ENCODE measurements at places on chromosomes 2 and 18. TPM values are rescaled to one million over a fixed set of nuclear protein-coding genes. Genes with fewer than 3 reads are reported as not detected.

DNA sequence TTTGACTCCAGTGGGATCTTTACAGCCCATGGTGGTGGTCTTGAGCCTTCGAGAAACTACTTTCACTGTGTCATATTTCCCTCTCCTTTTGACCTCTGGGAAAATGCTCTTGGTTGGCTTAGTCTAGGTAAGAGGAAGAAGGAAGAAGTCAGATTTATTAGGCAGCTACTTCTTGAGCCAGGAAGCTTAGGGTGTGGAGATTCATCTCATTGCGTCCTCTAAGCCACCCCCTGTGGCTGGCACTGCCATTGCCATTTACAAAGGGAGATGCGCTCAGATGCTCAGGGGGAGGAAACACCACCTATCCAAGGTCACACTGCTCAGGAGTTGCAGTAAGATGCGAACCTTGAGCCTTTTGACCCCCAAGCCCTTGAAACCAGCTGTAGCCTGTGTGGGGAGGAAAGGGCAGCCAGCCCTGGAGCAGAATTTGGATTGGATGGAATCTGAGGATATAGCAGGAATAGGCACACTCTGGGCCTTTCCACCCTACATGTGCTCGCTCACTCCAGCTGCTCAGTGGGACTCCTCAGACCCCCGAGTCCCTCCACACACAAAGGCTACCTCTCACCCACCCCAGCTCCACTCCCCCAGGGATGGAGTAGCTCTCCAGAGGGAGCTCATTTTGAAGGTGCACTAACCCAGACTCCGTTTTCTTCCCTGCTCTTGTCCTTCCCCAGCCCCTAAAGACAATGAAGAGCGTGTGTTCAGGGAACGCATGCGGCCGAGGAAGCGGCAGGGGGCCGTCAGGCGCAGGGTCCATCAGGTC, 321.3 kb upstream of the EPAS1 start:
- no peak for DNase-seq

DNA sequence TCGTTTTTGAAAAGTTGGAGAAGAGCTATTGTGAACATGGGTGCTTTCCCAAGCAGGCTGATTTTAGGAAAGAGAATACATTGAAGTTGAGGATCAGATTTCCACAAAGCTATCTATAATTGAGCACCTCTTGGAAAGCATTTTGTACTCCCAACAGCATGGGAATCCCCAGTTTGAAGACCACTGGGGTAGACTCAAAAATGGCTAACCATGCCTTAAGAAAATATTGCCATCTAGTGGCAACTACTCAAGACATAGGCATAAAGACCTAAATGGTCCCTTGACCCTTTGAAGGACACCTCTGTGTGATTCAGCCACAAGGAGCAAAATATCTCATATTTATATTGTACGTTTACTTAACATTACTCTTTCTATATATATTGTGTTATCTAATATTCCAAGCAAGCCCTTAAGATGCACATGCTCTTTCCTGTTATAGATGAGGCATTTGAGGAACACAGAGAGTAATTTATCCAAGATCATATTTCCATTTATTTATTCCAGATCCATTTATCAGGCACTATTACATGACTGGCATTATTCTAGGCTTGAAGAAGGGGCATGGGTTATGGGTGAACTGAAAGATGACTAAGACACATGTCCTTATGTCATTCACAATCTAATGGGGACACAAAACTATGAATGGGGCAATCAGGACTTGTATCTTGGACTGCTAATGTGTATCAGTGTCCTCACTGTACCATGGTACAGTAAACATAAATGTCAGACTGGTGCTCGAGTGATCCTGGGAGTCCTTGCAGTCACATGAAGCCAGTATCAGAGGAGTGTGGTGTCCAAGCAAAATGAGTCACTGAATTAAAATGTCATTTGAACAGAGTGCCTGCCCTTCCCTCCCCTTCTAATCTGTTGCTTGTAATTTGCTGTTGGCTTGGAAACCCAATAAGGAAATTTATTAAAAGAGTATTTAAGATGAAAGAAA, 121.0 kb upstream of the XPO1 start:
- no peak for DNase-seq

GRCh38 chr2:126059379-126059778, 596.6 kb upstream of the GYPC start:
- no peak for DNase-seq

DNA sequence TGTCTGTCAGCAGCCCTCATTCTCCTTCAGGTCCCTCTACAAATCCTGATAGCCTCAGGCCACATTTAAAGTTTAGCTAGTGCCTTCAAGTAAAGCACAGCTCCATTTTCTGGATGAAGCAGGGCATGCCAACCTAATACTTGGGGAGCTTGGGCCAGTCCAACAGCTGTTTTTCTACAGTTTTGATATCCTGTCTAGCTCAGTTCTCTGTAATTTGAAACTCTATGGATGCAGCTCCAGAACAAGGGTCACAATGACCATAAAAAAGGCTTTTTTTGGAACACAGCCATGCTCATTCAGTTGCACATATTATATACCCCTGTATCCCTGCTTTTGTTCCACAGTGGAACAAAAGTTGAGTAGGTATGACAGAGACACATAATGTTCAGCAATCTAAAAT, 373.5 kb downstream of the SUCLG1 start:
- DNase-seq = no peak

DNA sequence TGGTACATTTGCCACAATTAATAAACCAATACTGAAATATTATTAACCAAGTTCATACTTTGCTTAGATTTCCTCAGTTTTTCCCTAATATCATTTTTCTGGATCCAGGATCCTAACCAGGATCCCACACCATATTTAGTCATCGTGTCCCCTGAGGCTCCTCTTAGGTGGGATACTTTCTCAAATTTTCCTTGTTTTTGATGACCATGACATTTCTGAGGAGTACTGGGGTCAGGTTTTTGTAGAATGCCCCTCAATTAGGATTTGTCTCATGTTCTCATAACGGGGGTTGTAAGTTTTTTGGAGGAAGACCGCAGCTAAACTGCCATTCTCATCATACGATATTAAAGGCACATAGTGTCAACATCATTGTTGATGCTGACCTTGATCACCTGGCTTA, 15.5 kb upstream of the ERCC3 start:
- no peak for DNase-seq

- no peak for DNase-seq
These were observed 133.1 kb downstream of the SEPTIN10 start for GRCh38 chr2:109480486-109481195.

DNA sequence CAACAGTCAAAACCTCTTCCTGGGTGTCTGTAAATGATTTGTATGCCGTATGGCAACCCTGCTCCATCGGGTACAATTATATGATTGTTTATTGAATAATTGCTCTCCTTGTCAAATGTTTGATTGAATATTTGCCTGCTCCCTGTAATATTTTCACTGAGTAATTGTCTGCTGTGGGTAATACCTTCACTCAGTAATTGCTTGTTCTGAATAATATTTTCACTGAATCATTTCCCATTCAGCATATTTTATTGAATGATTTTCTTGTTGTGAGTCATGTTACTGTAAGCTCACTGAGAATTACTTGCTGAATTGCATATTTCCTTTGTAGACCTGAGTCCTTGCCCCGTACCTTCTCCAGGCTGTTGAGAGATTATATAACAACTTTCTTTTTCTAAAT, 535.2 kb downstream of the METTL4 start:
- DNase-seq = no peak

- DNase-seq = no peak
These were observed 34.4 kb downstream of the YPEL5 start for GRCh38 chr2:30181176-30181575.

- no peak for DNase-seq
These were observed 14.0 kb downstream of the SMARCAL1 start for GRCh38 chr2:216426166-216426777.

DNA sequence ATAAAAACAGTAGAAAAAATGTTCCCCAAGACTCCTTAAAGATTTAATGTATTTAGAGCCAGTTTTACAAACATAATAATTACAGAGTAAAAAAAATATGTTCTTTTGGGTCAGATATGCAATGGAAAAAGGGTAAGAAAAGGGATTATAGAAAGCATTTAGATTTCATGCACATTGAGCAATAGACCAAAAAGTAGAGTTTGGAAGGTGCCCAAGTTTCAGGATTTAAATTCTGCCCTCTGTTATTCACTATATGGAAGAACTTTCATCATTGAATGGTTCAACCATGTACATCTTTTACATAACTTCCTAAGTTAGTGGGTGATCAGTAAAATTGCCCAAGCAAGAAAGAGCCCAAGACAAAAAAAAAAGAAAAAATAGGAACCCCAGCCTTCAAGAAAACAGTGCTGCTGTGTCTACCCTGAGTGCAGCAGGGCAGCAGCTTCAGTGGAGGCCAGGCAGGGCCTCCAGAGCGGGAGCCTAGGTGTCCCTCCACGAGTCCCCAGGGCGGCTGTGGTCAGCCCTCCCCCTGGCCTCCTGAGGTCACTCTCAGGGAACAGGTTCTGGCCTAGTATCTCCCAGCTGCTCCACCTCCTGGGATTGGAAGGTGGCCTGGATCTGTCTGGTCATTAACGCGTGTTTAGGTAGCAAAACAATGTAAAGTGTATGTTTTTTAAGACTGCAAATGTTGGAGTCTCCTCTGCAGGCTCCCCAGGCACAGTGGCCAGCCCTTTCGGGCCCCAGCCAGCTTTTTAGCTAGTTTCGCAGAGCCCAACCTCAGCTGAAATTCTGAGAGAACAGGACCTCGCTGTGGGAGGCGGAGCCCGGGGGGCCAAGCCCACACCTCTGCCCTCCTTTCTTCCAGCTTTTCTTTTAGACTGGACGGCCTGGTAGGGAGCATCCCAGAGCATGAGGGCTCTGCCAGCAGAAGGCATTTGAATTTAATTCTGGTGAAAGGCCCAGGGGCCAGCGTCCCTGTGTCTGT, 77.3 kb downstream of the TEX51 start:
- DNase-seq = no peak

DNA sequence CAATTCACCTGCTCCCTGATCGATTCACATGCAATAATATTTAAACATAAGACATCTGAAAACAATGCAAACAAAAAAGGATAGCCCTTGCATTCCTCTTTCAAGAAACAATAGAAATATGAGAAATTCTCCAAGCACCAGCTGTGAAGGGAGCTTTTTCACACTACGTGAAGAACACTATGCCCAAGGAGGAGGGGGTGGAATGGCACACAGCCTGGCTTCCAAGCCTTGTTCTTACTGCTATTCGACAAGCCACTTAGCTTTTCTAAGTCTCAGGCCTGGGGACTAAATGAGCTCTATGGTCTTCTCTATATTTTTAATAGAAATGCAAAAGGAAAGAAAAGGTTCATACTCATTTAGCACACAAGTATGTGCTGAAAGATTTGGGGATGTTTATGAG, 92.2 kb upstream of the CHRNA1 start:
- DNase-seq = no peak

- DNase-seq = no peak
These were observed 727.8 kb upstream of the FANCL start for GRCh38 chr2:58968885-58969284.

DNA sequence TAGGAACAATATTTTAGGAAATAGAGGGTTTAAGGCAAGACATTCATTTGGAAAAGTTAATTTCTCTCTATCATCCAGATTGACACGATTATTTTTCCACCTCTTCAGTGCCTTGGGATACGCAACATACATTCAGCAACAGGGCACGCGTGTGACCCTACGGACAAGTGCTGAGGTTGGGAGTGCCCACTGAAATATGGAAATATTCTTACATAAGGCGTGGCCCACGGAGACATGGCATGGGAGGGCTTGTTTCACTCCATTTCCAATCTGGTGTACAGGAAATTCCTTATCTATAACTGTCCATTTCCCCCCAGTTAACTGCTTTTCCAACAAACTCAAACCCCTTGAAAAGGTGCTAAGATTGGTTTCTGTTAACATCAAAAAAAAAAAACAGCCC, 20.9 kb upstream of the KIDINS220 start:
- no peak for DNase-seq

DNA sequence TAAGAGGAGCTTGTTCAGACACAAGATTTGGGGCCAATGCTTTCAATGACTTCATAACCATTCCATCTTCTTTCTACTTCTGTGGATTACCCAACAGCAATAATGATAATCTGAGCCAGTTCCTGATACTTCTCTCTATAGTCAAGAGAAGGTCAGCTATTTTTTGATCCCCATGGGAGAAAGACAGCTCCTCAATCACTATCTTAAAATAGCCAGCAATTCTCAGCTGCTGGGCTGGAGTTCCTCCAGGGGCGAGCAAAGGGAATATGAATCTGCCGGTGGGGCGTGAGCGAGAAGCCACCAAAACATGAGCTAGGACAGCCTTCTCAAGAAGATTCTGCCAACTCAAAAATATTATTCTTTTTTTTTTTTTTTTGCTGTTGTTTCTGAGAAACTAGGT, at the start of gene TMEM182:
Gene TMEM182, plus strand, starts transcription at position 269 of the 400 bp plus-strand sequence. CDS start 187 bp downstream, outside the sequence.
- no peak for DNase-seq

C2orf80 gene
- total RNA-seq = not detected

LHCGR gene
- total RNA-seq = not detected

CELF4 gene
- total RNA-seq = not detected

Data from activated naive CD4-positive, alpha-beta T cell treated with anti-CD3 and anti-CD28 coated beads for 36 hours (primary cell).